ENCODE measurements at places on chromosomes 3 and 15.

GRCh38 chr3:23746441-23746840 lies 59.3 kb upstream of the UBE2E1 start:
- DNase-seq, result no peak

- no peak for DNase-seq
Observed at GRCh38 chr15:40538976-40539375, 25.9 kb downstream of the CCDC32 start.

GRCh38 chr15:89662893-89663626 lies 7.8 kb upstream of the KIF7 start:
- DNase-seq, result no peak

DNA sequence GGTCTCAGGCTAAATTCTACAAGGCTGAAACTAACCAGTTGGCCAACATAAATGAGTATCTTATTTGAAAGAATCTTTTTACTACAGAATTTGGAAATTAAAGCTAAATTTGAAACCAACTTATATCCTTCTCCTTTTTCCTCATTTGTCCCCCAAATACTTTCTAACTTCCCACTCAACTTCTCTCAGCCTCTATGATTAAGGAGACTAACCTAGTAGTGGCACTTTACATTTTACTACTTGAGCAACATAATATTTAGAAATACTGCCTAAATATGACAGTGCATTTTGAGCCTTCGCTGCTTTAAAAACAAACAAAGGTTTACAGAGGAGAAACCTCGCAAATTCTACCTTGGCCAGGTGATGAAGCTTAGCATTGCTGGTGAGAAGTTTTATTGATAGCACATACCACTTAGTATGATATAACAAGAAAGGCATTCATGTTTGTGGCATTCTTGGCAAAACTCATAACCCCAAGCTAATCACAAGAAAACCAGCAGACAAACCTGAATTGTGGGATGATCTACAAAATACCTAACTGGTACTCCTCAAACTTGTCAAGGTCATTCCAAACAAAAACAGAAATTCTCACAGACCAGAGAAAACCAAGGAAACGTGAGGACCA lies 432.1 kb upstream of the CFAP20DC start:
- no peak for DNase-seq

- DNase-seq, result no peak
Observed at GRCh38 chr15:94493176-94493575, 261.8 kb downstream of the MCTP2 start.

DNA sequence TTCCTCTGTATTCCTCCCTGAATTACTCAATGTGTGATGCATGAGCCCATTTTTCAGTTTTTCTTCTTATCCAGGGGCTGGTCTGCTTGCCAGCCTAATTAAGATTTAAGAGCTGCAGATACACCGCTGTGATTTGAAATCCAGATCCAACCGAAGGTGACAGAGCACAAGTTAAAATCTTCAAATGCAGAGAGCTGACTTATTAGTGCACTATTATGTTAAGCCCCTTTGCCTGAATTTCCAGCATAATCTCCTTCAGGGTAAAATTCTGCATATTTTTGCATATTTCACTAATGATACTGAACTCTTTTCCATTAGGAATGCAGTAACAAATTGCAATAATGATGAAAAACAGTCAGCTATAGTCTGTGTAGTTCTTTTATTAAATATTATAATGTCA lies 583.6 kb downstream of the ROBO2 start:
- no peak for DNase-seq

DNA sequence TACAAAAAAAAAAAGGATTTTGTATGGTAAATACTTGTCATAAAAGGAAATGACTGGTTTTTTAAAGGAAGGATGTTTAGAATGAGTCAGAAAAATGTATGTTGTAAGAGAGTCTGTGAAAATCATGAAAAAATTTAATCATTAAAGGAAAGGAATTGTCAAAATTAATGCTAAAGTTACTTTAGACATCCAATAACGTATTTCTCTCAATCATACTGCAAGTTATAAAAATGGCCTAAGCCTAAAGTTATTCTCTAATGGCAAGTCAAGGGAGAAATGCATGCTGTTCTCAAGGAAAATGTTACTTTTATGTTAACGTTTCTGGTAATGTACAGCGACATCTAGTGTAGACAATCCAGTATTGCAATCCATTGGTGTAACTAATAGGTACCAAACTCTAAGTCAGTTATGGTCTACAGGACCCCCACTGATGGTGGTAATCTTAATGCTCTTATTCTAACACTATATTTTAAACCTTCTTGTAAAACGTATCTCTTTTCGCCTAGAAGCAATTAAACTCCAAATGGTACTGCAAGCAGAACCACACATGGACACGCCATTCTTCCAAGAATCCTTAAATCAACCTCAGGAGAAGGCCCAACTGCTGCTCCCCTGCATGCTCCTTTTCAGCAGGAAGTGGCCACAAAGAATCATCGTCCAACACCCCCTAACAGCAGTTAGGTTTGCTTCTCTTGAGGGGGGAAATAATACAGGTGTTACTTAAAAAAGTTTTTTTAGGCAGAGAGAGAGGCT lies 35.2 kb downstream of the NCEH1 start:
- DNase-seq, result no peak

DNA sequence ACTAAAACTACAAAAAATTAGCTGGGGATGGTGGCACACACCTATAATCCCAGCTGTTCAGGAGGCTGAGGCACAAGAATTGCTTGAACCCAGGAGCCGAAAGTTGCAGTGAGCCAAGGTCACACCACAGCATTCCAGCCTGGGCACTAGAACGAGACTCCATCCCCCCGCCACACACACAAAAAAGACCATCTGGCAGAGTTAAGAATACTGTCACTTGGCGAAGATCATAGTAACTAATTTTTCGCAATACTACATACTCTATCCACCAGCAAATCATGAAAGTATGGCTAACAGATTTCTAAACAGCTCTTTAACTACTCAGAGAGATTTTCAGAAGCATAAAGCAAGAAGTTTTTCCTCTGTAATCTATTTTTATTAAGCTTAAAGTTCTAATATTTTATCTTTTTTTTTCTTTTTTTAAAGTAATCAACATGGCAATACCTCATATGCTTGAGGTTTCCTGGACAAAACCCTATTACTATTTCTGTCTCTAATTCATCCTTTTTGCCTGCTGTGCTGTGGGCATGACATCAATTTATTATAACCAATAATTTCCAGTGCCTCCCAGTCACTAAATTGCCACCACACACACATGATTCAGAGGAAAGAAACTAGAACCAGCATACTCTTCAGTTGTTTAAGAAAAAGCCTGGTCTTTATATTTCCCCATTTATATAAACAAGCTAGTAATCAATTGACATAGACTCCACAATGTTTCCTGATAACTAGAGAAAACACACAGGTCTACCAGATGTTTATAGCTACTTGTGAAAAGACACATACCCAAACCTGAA lies 46.9 kb downstream of the CHSY1 start:
- no peak for DNase-seq

DNA sequence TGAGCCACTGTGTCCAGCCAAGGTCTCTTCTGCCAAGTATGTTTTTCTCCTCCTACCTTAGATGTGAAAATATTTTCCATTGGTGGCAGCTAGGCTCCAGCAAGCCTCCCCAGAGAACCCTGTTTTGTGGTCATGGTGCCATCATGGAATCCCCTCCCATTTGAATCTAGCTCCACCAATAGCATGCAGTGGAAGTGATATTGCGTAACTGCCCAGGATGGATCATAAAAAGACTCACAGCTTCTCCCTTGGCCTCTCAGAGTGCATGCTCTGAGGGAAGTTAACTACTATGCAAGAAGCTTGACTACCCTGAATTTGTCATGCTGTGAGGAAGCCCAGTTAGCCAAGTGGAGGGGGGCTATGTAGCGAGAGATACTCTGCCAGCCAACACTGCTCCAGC lies 27.5 kb downstream of the CRYGS start:
- DNase-seq, result no peak

GRCh38 chr3:4043867-4044575 lies 244.8 kb downstream of the LRRN1 start:
- DNase-seq, result no peak

GRCh38 chr3:122797291-122797690 lies 2.4 kb downstream of the SLC49A4 start:
- no peak for DNase-seq

- DNase-seq, result no peak
Observed at GRCh38 chr3:194305356-194306108, 45.6 kb downstream of the CPN2 start.

DNA sequence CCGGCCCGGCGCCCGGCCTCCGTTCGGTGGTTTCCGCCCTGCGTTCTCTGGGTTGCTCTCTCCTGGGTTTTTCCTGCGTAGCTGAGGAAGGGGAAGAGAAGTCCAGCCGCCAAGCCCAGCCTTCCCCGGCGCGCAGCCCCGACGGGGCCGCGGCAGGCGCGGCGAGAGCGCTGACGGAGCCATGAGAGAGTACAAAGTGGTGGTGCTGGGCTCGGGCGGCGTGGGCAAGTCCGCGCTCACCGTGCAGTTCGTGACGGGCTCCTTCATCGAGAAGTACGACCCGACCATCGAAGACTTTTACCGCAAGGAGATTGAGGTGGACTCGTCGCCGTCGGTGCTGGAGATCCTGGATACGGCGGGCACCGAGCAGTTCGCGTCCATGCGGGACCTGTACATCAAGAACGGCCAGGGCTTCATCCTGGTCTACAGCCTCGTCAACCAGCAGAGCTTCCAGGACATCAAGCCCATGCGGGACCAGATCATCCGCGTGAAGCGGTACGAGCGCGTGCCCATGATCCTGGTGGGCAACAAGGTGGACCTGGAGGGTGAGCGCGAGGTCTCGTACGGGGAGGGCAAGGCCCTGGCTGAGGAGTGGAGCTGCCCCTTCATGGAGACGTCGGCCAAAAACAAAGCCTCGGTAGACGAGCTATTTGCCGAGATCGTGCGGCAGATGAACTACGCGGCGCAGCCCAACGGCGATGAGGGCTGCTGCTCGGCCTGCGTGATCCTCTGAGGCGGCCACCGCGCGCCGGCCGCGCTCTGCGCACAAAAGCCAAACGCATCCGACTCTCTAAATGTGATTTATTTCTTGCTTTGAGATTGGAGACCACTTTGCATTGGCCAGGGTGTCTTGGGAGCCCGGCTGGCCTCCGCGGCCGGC lies 727 bp downstream of the RAP2B start:
- DNase-seq, result no peak

- no peak for DNase-seq
Observed at GRCh38 chr3:100206687-100207086, 54.1 kb upstream of the TBC1D23 start.

GRCh38 chr3:192957441-192958021 lies 39.9 kb upstream of the MB21D2 start:
- DNase-seq, result no peak

DNA sequence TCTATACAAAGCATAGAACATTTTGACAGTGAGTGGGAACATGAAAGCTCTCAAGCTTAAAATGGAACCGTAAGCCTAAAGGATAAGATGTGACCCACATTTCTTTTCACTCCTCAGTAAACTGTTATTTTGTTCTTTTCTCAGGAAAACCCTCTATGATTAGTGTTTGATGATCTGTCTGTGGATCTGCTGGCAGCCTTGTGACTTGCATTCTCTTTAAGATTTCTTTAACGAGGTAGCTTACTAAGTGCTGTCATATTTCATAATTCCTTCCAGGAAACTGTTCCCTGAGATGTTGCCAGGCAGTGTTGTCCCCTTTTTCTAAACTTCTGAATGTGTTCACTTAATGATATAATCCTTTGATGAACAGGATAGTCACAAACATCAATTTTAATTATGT lies 167.6 kb downstream of the PYDC2 start:
- DNase-seq, result no peak

DNA sequence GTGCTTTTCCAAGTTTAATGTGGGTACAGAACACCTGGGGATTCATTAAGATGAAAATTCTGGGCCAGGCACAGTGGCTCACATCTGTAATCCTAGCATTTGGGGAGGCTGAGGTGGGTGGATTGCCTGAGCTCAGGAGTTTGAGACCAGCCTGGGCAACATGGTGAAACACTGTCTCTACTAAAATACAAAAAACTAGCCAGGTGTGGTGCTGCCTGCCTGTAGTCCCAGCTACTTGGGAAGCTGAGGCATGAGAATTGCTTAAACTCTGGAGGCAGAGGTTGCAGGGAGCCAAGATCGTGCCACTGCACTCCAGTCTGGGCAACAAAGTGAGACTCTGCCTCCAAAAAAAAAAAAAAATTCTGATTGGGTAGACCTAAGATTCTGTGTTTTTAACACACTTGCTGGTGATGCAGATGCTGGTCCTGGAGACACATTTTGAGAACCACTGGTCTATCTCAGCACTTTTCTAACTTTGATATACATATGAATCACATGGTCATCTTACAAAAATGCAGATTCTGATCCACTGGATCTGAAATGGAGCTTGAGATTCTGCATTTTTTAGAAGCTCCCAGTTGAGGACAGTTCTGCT lies 223.8 kb upstream of the SATB1 start:
- no peak for DNase-seq

- no peak for DNase-seq
Observed at GRCh38 chr15:57578288-57578900, 13.3 kb upstream of the MYZAP start.

DNA sequence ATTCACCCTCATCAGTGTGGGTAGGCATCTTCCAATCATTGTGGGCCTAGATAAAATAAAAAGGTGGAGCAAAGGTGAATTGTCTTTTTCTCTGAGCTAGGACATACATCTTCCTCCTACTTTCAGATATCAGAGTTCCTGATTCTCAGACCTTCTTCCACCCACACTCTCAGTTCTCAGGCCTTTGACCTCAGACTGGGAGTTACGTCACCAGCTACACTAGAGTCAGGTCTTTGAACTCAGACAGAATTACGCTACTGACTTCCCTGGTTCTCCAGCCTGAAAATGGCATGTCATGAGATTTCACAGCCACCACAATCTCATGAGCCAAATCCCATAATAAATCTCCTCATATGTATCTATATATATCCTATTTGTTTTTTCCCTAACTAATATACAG lies 39.0 kb downstream of the STRIT1 start:
- no peak for DNase-seq

DNA sequence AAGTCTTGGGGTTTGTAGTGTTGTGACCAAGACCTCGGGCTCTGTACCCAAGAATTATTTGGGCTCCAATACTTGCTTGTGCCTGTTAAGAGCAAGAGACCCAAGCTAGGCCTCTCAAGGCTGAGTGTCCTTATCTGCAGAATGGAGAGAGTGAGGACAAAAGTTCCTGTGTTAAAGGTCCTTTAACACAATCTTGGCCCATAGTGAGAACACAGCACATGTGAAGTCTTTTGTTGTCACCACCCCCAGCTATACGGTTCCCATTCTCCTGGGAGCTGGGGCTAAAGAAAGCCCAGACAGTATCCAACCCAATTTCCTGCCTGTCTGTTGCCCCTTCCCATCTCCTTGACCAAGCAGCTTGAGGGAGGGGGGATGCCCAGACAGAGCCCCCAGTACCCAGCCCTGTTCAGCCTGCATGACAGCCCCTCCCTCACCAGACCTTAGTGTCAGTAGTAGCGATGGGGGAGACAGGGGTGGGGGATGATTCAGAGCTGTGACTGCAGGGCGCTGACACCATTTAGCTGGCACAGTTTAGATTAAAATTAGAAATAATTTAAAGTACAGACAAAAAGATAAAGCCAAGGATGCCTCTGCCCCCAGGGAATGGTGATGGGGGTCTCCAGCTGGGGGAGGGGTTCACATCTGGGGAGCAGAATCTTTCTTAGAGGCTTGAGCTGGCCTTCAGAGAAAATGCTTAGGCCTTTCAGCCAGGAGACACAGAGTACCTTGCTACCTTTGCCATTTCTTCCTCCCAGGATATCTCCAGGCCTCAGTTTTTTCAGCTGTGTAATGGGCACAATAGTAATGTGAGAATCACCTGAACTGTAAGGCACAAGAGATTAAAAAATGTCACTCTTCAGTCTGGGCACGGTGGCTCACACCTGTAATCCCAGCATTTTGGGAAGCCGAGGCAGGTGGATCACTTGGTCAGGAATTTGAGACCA lies 2.7 kb downstream of the PRKCD start:
- DNase-seq, result no peak

GRCh38 chr15:51830276-51830806 lies 888 bp downstream of the TMOD3 start:
- no peak for DNase-seq

Measured in stimulated activated CD4-positive, alpha-beta T cell treated with anti-CD3 and anti-CD28 coated beads, Interleukin-15, amount 100 ng/mL, for 1 hour (primary cell).